Dermis microvascular lymphatic vessel endothelial cell (primary cell): ENCODE measurements at places on chromosomes 1 and 21. TPM values are rescaled to one million over a fixed set of nuclear protein-coding genes. Genes with fewer than 3 reads are reported as not detected.

Gene WNT3A
- total RNA-seq, result not detected in 2 replicates

Gene TMEM82
- total RNA-seq, result 0.13 TPM in 1 of 2 replicates, not detected in the other

Gene FOXD3
- not detected in 2 replicates for total RNA-seq

Gene HTR6
- total RNA-seq, result under 0.01 and 0.13 TPM in 2 replicates

Gene PCAT6
- 0.13 and 0.25 TPM in 2 replicates for total RNA-seq

Gene GPA33
- not detected in 2 replicates for total RNA-seq

Gene CLDN14
- 0.13 and 0.26 TPM in 2 replicates for total RNA-seq

Gene LCE3E
- total RNA-seq, result not detected in 2 replicates

Gene DNALI1
- 0.26 and 0.51 TPM in 2 replicates for total RNA-seq
